WTC11 (cell line): ENCODE measurements at places on chromosomes 16 and 17. TPM values are rescaled to one million over a fixed set of nuclear protein-coding genes. Genes with fewer than 3 reads are reported as not detected.

TNFRSF17 gene
- 0.18 TPM in 1 of 3 replicates, not detected in the others for total RNA-seq

DNA sequence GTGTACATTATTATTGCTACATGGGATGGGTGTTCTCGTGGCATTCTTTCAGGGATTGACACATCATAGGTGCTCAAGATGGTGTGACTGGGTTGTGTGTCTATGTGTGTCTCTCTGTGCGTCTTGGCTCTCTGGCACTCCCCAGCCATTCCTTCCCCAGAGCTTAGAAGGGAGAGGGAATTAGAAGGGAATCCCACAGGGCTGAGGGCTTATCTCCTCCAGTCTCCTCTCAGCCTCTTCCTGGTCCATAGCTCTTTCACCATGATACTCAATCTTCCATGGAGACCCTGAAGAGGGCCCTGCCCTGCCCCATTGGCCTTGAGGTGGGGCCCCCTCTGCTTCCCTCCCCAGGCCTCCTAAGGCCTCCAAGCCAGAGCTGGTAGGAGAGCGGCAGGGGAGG lies 52.0 kb downstream of the MRM1 start:
- no peak for DNase-seq
- H3K36me3 ChIP-seq, result no peaks in the 10 kb centered on the region
- H3K27me3 ChIP-seq, result peaks cover 16% of the 10 kb centered on the region
- H3K4me3 ChIP-seq, result no peak overlapping the region
- peaks cover 25% of the 10 kb centered on the region for H3K4me1 ChIP-seq

DNA sequence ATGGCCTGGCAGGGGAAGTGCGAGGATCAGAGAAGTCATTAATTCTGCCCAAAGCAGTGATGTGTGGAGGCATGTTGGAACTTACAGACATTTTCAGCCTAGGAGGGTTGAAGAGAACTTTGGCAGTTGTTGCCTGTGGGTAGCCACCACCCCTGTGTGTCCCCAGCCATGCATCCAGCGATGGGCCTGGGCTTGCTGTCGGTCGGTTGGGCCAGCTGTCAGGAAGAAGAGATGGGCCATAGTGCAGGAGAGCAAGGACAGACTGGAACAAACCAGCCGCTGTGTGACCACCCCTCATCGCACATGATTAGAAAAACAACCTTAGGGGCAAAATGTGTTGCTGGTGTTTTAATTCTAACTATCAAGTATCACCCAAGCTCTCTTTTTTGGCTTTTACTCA lies 173.7 kb downstream of the CNTNAP4 start:
- no peak for DNase-seq
- no peak overlapping the region for H3K27ac ChIP-seq
- H3K4me1 ChIP-seq, result no peaks in the 10 kb centered on the region
- no peak overlapping the region for H3K4me3 ChIP-seq

DNA sequence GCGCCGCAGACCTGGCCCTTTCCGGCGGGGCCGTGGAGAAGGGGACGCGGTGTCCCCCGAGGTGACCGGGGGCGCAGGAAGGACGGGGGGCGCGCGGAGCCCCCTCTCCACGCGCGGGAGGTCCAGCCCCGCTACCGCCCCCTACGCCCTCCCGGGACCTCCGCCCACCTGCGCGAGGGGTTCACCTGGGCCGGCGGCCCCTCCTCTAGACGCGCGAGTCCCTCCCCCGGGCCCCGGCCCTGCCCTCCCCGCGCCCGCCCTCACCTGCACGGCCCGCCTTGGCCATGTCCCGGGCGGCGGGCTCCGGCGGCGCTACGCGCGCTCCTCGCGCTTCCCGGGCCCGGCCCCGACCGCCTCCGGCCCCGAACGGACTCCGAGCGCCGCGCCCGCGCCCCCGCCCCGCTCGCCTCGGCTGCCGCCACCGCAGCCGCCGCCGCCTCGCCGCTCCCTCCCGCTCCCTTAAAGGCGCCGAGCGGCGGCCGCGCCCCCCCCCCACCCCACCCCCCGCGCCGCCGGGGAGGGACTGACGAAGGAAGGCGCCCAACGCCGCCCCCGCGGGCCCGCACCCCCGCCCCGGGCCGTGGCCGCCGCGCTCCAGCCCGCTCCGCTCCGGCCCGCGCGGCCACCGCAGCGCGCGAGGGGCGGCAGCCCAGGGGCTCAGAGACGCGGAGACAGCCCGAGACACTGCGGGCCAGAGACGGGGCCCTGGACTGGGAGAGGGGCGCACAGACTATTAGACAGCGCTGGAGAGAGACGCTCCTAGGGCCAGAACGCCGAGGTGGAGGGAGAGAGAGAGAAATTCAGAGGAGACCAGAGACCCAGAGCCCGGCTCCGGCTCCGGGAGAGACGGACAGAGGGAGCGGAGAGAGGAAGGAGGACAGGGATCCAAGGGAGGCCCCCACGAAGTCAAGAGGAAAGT lies at the start of gene PITPNM3:
PITPNM3 (minus strand) TSS at position 435 of the 919 bp plus-strand sequence; CDS start at position 286, 149 bp downstream.
- peaks cover 28% of the 10 kb centered on the region for H3K4me1 ChIP-seq
- peak within 1 kb of the TSS; percentile 78 for H3K4me3 ChIP-seq
- H3K27ac ChIP-seq, result no peak within 1 kb of the TSS

- DNase-seq, result no peak
- no peak overlapping the region for H3K27ac ChIP-seq
- H3K4me3 ChIP-seq, result no peak overlapping the region
- no peaks in the 10 kb centered on the region for H3K36me3 ChIP-seq
- H3K4me1 ChIP-seq, result no peaks in the 10 kb centered on the region
These were observed 18.8 kb downstream of the SCGB1C2 start for GRCh38 chr17:156094-156621.

DNA sequence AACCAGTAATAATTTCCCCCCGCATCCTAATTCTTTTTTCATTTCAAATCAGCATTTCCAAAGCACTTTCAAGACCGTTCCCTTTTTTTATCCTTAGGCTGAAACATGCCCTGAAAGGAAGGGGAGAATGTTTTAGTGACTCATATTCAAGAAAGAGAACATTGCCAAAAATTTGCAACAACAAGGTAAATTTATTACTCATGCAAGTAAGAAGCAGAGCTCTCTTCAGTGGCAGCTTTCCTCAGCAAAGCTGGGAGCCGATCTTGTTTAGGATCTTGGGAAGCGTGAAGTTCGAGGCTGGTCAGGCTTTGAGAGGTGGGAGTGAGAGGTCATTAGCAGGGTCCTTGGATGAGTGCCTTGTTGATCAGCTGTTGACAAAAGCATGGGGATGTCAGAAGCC lies 129.5 kb downstream of the PRKCA start:
- no peak for DNase-seq
- no peak overlapping the region for H3K4me3 ChIP-seq
- no peaks in the 10 kb centered on the region for H3K27me3 ChIP-seq
- no peaks in the 10 kb centered on the region for H3K36me3 ChIP-seq
- peaks cover 23% of the 10 kb centered on the region for H3K4me1 ChIP-seq

DNA sequence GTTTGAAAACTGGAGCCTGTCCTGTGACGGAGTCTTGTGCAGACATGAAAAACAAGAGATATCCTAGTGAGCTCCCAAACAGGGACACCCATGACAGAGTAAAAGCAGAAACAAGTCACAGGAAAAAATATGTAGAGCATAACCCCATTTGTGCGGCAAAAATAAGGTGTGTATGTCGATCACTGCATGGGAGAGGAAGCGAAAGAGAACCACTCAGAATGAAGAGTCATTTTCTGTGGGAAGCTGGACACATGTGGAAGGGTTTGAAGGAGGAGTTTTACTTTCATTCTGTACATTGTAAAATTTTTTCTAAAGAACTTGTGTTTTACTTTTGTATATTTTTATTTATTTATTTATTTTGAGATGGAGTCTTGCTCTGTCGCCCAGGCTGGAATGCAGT lies 72.1 kb downstream of the JPH3 start:
- no peaks in the 10 kb centered on the region for H3K27me3 ChIP-seq
- peaks cover 6% of the 10 kb centered on the region for H3K4me1 ChIP-seq
- no peak for DNase-seq

DNA sequence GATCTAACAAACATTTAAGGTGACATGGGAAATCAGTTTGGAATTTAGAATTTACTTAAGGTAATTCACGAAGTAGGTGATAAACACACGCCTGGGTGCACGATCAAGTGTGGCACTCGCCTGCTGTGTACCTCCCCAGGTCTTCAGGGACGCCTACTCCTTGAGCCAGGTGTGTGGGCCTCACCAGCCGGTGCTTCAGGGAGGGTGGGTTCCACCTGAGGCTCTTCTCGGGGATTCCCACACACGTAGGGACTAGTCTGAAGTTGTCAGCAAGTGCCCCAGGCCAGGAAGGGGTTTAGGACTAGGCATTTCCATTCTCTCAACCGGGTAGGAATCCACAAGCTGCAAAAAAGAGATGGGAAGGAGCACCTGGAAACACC lies 9.8 kb upstream of the NAT9 start:
- DNase-seq, result no peak
- H3K4me3 ChIP-seq, result no peak overlapping the region
- H3K27ac ChIP-seq, result no peak overlapping the region
- peaks cover 7% of the 10 kb centered on the region; the same call in 1 of the 2 replicates for H3K36me3 ChIP-seq
- no peaks in the 10 kb centered on the region for H3K27me3 ChIP-seq
- H3K4me1 ChIP-seq, result peaks cover 26% of the 10 kb centered on the region

TBC1D26 gene
- total RNA-seq, result 2.2 to 3.6 TPM (median 3.5 TPM) in 3 replicates

GRCh38 chr16:75109732-75110243 lies 6.8 kb downstream of the LDHD start:
- H3K36me3 ChIP-seq, result 0 out of 2 replicates have a peak, but pooled peaks cover 2% of the 10 kb centered on the region
- peak overlapping the region; percentile 82; the same call in 1 of the 2 replicates for H3K27ac ChIP-seq
- DNase-seq, result no peak

DNA sequence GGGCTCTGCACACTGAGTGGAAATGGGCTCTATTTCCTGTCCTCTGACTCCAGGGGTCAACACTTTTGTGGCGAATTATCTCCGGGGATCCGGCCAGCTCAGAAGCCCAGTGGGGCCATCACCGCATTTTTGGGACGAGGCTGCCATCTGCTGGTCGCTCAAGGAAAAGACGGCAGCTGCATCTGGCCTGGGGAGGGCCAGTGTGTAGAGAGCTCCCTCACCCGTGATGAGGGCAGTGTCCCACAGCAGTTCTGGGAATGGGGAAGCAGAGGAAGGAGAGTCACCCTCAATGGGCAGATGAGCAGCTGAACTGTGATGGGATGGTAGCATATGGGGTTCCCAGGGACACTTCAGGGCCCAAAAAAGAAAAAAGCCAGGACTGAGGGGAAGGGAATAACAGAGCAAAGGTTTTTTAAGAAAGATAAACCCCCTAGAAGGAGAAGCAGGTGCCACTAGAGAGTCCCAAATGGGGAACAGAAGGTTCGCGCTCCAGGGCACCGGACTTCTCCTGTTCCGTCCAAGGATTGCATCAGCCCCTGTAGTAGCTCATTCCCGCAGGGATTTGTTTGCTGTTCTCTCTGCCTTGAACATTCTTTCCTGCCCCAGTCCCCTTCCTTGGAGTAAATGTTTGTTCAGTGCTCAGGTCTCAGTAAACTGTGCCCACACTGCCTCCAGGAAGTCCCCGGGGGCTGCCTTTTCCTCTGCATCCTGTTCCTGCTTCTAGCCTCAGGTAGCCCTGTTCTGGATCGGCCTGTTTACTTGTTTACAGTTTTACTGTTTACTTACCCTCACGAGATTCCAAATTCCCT lies 9.3 kb upstream of the ABCC12 start:
- H3K4me3 ChIP-seq, result no peak overlapping the region; the same call in 1 of the 2 replicates
- no peaks in the 10 kb centered on the region for H3K27me3 ChIP-seq
- H3K4me1 ChIP-seq, result peaks cover 26% of the 10 kb centered on the region
- peak overlapping the region; percentile 91; the same call in 1 of the 2 replicates for H3K27ac ChIP-seq
- no peaks in the 10 kb centered on the region for H3K36me3 ChIP-seq

MYO19 gene
- total RNA-seq, result 119 to 146 TPM (median 128 TPM) in 3 replicates

DGKE gene
- 8.5 to 9.4 TPM (median 9.3 TPM) in 3 replicates for total RNA-seq

GRCh38 chr17:41814195-41814594 lies 1.4 kb downstream of the FKBP10 start:
- DNase-seq, result no peak
- peak overlapping the region; percentile 98 for H3K4me3 ChIP-seq
- peaks cover 7% of the 10 kb centered on the region for H3K27me3 ChIP-seq
- peaks cover 33% of the 10 kb centered on the region for H3K4me1 ChIP-seq
- peaks cover 21% of the 10 kb centered on the region for H3K36me3 ChIP-seq

DNA sequence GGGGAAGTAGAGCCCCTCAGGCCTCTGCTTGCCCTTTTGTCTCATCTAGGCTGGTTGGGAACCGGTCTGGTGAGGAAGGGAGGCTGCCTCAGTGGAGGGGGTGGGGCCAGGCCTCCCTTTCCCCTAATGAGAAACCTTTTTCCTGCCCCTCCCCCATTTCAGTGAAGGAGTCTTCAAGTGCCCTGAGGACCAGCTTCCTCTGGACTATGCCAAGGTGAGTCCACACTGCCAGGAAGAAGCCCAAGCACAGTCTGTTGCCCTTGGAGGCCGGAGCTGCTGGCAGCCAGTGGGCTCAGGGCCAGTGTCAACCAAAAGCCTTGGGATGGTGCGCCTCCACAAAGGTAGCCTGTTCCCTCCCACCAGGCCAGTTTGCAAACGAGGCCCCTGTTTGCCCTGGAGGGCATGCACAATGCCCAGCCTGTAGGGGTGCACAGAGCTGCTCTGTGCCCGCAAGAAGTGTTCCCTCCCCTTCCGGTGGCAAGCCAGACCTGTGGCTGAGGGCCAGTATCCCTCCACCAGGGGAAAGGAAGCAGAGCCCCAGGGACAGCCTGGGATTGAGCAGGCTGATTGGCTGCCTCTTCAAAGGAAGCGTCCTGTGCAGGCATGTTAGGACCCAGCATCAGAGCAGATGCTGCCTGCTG lies 3.4 kb downstream of the TRAF4 start:
- H3K27me3 ChIP-seq, result no peaks in the 10 kb centered on the region
- DNase-seq, result no peak
- H3K4me3 ChIP-seq, result peak overlapping the region; percentile 88

DNAH9 gene
- 0.14 to 0.50 TPM (median 0.31 TPM) in 3 replicates for total RNA-seq

GRCh38 chr17:42135664-42136653 lies 13.4 kb downstream of the HSPB9 start:
- H3K36me3 ChIP-seq, result peaks cover 2% of the 10 kb centered on the region; the same call in 1 of the 2 replicates
- H3K4me3 ChIP-seq, result peak overlapping the region; percentile 15; the same call in 1 of the 2 replicates
- peak; percentile 69 for DNase-seq

TSR3 gene
- 63.0 to 66.3 TPM (median 66.2 TPM) in 3 replicates for total RNA-seq

- H3K4me3 ChIP-seq, result no peak overlapping the region
- H3K4me1 ChIP-seq, result peaks cover 43% of the 10 kb centered on the region
- DNase-seq, result no peak
- H3K27ac ChIP-seq, result no peak overlapping the region
- H3K36me3 ChIP-seq, result no peaks in the 10 kb centered on the region
These were observed 230.6 kb downstream of the MSI2 start for GRCh38 chr17:57486882-57487301.

KRTAP2-3 gene
- total RNA-seq, result not detected in 3 replicates

DNA sequence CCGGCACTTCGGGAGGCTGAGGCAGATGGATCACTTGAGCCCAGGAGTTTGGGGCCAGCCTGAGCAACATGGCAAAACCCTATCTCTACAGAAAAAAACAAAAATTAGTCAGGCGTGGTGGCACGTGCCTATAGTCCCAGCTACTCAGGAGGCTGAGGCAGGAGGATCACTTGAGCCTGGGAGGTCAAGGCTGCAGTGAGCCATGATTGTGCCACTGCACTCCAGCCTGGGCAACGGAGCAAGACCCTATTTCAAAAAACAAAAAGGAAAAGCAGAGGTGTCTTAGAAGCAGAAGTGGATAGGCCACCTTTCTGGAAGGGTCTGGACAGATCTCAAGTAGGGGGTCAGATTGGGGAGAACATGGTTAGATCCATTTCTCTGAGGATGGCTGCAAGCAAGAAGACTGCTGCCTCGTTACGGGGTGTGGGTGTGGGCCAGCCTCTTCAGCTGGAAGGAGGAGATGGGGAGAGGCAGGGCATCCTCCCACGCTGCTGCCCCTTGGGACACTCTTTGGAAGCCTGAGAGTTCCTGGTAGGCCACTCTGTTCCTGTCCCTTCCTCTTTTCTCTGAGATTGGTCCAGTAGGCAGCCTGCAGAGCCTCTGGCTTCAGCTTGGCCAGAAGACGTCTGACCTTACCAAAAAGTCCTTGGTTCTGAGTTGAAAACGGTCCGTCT lies 208.0 kb downstream of the MSI2 start:
- H3K4me3 ChIP-seq, result no peak overlapping the region
- H3K36me3 ChIP-seq, result no peaks in the 10 kb centered on the region
- peak overlapping the region; percentile 54; the same call in 1 of the 2 replicates for H3K27ac ChIP-seq
- peaks cover 66% of the 10 kb centered on the region for H3K4me1 ChIP-seq

GRCh38 chr16:11140466-11140865 lies 115.5 kb downstream of the SOCS1 start:
- H3K4me1 ChIP-seq, result peaks cover 27% of the 10 kb centered on the region
- no peak overlapping the region for H3K4me3 ChIP-seq
- no peak overlapping the region; the same call in 1 of the 2 replicates for H3K27ac ChIP-seq
